Skeletal muscle cell (primary cell): ENCODE measurements at places on chromosomes 2 and 18.
A peak's percentile ranks its signal among the peaks of the same experiment; 100 is the strongest.

- DNase-seq, result no peak
These were observed 97.7 kb upstream of the SIX3 start for GRCh38 chr2:44843641-44844310.

GRCh38 chr2:135987441-135987840 is 2.0 kb upstream of the DARS1 start:
- DNase-seq, result no peak

DNA sequence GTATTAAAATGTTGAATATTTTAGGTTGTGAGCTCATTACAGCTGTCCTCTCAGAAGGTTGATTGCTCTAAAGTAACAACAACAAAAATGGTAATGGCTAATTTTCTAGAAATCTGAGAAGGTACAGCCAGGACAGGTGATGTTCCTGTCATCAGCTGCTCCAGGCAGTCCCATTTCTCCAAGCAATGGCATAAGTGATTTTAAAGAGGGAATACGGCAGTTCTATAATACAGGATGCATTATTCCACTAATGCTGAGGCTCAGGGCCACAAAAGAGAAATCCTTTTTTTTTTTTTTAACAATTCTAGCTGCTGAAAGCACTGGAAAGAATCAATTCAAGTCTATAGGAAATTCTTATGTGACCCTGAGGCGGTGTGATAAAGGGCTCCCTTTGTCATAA is 199.9 kb downstream of the PMAIP1 start:
- no peak for DNase-seq

- DNase-seq, result no peak
These were observed 3.5 kb upstream of the FAM124B start for GRCh38 chr2:224405412-224405811.

DNA sequence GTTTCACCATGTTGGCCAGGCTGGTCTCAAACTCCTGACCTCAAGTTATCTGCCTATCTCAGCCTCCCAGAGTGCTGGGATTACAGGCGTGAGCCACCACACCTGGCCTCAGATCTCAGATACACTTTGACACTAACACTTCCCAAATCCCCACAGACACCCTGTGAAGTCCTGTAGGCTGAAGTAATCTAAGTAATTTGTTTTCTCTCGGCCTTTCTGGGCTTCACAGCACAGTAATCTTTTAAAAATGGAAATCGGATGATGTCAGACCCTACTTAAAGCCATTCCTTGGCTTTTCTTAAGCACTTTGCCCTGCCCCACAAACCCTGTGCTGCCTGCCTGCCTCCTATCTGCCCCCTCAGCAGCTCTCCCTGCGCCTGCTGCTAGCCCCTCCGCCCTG is 16.2 kb downstream of the ATIC start:
- DNase-seq, result no peak

GRCh38 chr2:134401789-134402188 is 147.9 kb downstream of the MGAT5 start:
- DNase-seq, result no peak

GRCh38 chr2:191265311-191266170 is 20.3 kb downstream of the MYO1B start:
- peak; percentile 63 for DNase-seq

GRCh38 chr18:78994977-78995582 is 15.5 kb downstream of the SALL3 start:
- DNase-seq, result no peak

DNA sequence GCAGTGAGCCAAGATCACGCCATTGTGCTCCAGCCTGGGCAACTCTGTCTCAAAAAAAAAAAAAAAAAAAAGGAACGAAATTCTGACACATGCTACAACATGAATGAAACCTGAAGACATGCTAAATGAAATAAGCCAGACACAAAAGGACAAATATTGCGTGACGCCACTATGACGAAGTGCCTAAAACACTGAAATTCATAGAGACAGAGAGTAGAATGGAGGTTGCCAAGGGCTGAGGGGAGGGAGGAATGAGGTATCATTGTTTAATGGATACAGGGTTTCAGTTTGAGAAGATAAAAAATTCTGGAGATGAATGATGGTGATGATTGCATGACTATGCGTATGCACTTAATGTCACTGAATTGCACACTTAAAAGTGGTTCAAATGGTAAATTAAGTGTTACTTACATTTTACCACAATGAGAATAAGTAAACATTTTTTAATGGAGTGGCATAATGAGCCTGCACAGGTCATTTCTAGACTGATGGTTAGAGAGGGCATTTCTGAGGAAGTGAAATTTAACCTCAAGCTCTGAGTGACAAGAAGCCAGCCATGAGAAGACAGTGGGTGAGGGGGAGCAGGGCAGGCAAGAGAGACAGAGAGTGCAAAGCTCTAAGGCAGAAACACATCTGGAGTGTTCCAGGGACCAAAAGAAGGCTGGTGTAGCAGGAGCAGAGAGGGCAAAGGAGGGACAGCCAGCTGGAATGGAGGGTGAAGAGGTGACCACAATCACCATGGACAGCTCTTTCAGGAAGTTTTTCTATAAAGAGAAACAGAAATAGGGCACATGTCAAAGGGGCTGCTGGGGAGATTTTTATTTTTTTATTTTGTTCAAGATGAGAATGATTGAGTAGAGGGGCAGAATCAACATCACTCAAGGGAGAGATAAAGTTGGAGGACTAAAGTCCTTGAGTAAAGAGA is 20.6 kb upstream of the EXOC6B start:
- no peak for DNase-seq

DNA sequence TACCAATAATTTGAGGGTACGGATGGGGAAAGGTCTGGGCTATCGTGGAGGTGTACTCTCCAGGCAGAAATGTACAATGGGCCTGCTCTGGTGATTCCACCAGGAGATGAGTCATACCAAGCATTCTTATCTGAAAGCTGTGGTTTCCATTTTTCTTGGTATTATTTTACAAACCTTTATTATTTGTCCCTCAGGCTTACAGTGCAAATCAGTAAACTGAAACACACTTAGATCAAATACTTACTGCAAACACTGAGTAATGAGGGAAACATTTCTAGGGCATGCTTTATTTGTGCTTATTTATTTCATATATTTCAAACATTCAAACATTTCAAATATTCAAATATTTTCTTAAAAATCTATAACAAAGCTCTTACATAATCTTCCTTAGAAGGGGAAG is 319.8 kb downstream of the RND3 start:
- no peak for DNase-seq
